ENCODE measurements at places on chromosomes 4 and X. TPM values are rescaled to one million over a fixed set of nuclear protein-coding genes. Genes with fewer than 3 reads are reported as not detected.

- no peaks in the 10 kb centered on the region for H3K36me3 ChIP-seq
- DNase-seq: no peak
- H3K27me3 ChIP-seq: no peaks in the 10 kb centered on the region
- H3K4me1 ChIP-seq: no peaks in the 10 kb centered on the region
- no peak overlapping the region for H3K4me3 ChIP-seq
- H3K27ac ChIP-seq: no peak overlapping the region
These were observed 93.4 kb downstream of the TMA16 start for GRCh38 chr4:163587867-163588266.

- H3K4me1 ChIP-seq: no peaks in the 10 kb centered on the region
- no peak for DNase-seq
- no peak overlapping the region for H3K27ac ChIP-seq
- peaks cover 2% of the 10 kb centered on the region for H3K27me3 ChIP-seq
These were observed 1981.9 kb upstream of the TENM3 start for GRCh38 chr4:180261346-180261745.

DNA sequence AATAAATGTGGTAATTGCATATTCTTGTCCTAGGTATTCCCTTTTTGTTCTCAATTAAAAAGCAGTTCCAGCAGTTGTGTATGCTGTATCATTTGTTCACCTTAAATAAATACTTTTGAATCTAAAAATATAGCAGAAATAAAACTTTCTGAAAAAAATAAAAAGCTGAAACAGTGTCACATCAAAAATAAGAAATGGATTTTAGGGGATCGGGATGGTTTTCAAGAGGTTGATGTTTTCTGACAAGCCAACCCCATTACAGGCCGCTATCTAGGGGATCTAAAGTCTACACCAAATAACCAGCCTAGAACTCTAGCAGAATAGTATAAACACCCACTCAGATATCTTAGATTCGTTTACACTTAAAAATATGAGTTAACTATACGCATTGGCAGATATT is 95.4 kb upstream of the MAML3 start:
- H3K36me3 ChIP-seq: no peaks in the 10 kb centered on the region
- H3K27ac ChIP-seq: no peak overlapping the region
- DNase-seq: no peak
- peaks cover 2% of the 10 kb centered on the region for H3K27me3 ChIP-seq
- H3K4me3 ChIP-seq: no peak overlapping the region

DNA sequence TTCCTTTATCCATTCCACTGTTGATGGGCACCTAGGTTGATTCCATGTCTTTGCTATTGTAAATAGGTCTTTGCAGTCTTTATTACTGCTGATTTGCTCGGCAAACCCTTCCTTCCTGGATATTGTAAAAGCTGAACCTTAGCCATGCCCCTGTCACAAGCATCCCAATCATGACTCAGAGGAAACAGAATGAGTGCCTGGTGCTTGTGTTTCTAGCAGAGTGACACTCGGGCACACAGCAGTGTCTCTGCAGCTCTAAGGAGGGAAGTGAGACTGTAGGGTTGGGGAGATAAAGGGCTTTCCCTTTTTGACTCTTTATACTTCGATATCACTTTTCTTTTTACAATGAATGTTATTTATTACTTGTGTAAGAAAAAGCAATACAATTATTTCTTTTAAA is 83.3 kb downstream of the AKAP4 start:
- H3K4me3 ChIP-seq: no peak overlapping the region
- H3K4me1 ChIP-seq: no peaks in the 10 kb centered on the region
- H3K36me3 ChIP-seq: no peaks in the 10 kb centered on the region
- no peak overlapping the region for H3K27ac ChIP-seq

DNA sequence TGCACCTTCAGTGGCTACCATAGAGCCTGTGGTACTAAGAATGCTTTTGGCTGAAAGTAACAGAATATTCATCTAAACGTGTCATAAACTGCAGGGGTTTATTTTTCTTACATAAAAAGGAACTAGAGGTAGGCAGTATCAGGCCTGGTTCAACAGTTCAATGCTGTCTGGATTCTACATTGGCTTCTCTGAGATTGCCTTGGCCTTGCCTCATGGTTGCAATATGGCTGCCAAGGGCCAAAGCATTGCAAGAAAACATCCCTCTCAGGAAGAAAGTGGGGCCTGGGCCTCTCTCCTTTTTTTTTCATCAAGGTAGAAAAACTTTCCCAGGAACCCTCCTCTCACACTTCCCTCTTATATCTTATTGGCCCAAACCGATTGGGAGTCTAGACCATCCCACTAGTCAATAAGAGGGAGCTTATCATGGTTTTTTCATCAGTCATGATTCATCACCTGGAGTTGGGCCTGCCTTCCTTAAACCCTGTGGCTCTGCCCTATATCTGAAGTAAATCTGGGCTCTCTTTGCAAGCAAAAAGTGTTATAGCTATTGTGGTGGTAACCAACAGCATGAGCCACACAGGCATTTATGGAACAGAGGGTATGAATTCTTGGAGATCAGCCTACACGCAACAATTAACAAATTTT is 1.8 kb upstream of the DOCK11 start:
- H3K27me3 ChIP-seq: peaks cover 5% of the 10 kb centered on the region
- no peak overlapping the region for H3K4me3 ChIP-seq
- no peak for DNase-seq
- H3K36me3 ChIP-seq: no peaks in the 10 kb centered on the region
- no peak overlapping the region for H3K27ac ChIP-seq

DNA sequence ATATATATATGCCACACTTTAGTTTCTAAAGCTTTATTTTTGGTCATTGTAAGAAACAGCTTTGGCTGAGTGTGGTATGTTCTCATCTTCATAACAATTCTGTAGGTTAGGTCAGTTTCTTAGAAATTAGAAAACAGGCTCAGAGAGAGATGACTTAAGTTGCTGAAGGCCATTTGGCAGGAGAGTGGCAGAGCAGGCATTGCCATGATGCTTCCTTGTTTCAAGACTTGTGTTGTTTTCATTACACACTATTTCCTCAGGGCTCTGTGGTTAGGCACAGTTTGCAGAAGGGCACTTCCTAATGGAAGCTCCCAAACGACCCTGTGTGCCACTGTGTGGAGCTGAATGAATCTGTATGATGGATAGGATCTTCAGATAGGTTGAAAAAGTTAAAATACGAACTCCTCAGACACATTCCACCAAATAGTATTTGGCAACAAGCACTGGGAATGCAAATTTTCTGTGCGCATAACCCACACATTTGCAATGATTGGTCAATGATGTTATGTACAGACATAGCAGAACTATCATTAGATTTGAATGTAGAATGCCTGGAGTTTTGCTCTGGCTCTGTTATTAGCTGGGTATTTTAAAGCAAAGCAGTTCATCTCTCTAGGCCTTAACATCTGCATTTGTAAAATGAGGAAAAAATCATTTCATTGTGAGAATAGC is 274.3 kb upstream of the HS3ST1 start:
- H3K4me3 ChIP-seq: no peak overlapping the region
- H3K36me3 ChIP-seq: no peaks in the 10 kb centered on the region
- DNase-seq: no peak
- no peaks in the 10 kb centered on the region for H3K27me3 ChIP-seq
- no peak overlapping the region for H3K27ac ChIP-seq

Gene PCYT1B
- 26.1 TPM for total RNA-seq

Gene GPR34
- not detected for total RNA-seq

Gene RAB28
- 17.5 TPM for total RNA-seq
